ENCODE measurements at places on chromosomes 5 and 9. TPM values are rescaled to one million over a fixed set of nuclear protein-coding genes. Genes with fewer than 3 reads are reported as not detected.

GRCh38 chr5:7886849-7887475 lies 18.0 kb downstream of the MTRR start:
- H3K27me3 ChIP-seq, result no peaks in the 10 kb centered on the region
- no peak overlapping the region for H3K4me3 ChIP-seq
- H3K36me3 ChIP-seq, result peaks cover 14% of the 10 kb centered on the region
- no peak for DNase-seq

DNA sequence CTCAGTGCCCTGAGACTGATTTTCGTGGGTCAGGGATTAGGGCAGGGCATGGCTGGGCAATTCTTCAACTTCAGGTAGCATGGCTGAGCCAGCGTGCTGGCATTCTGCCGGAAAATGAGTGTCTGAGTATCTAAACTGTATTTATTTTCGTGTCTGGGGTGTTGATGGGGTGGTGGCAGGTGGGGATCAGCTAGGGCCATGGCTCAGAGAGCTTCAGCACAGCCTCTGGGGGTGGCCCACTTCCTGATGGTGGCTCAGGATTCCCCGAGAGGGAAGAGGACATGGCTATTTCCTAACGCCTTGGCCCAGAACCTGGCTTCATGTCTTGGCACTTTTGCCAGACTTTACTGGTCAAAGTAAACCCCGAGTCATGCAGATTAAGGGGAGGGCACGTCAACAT lies 260.5 kb downstream of the GADD45G start:
- H3K27me3 ChIP-seq, result no peaks in the 10 kb centered on the region
- H3K36me3 ChIP-seq, result no peaks in the 10 kb centered on the region
- peaks cover 11% of the 10 kb centered on the region for H3K4me1 ChIP-seq
- no peak overlapping the region for H3K27ac ChIP-seq
- H3K4me3 ChIP-seq, result no peak overlapping the region
- DNase-seq, result peak; percentile 36

DNA sequence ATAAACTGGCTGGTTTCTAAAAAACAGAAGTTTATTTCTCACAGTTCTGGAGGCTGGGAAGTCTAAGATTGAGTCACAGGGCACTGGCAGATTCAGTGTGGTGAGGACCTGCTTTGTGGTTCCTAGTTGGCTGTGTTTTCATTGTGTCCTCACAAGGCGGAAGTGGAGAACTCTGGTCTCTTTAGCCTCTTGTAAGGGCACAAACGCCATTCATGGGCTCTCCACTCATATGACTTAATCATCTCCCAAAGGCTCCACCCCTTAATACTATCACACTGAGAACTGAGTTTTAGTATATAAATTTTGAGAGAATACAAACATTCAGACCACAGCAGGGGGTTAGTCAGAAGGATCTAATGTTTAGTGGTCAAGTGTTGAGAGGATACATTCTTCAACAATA lies 208.2 kb downstream of the SEC61B start:
- H3K4me1 ChIP-seq, result no peaks in the 10 kb centered on the region
- H3K27ac ChIP-seq, result no peak overlapping the region
- no peaks in the 10 kb centered on the region for H3K27me3 ChIP-seq
- no peaks in the 10 kb centered on the region for H3K36me3 ChIP-seq
- DNase-seq, result no peak

- H3K4me3 ChIP-seq, result no peak overlapping the region
- DNase-seq, result no peak
- no peak overlapping the region for H3K27ac ChIP-seq
- no peaks in the 10 kb centered on the region for H3K36me3 ChIP-seq
- no peaks in the 10 kb centered on the region for H3K4me1 ChIP-seq
Observed at GRCh38 chr5:72226950-72227349, 93.1 kb downstream of the MRPS27 start.

ARID3C gene
- total RNA-seq, result not detected

DNA sequence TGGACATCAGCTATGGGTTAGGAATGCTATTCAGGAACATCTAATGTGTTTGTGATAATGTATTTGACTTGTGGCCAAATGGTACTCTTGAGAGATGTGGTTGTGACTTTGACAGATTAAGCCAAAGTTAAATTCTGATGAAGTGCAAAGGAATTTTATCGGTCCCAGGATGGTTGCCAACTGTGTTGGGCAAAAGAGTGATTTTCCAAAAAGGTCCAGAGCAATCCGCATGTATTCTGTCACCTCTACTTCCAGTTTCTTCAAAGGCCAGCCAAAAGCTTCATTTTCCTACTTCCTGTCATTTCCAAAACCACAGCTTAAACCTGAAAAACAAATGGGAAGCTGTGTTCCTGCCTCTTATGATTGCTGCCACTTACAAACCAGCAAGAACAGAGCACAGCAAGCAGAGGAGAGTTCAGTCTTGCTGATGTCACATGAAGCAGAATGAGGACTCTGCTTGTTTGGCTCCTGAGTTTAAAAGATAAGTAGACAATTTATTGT lies 59.8 kb downstream of the MARCHF3 start:
- no peaks in the 10 kb centered on the region for H3K36me3 ChIP-seq
- H3K27ac ChIP-seq, result no peak overlapping the region
- no peaks in the 10 kb centered on the region for H3K4me1 ChIP-seq
- no peak for DNase-seq

GRCh38 chr5:67156976-67157583 lies 39.5 kb downstream of the CD180 start:
- no peak for DNase-seq
- no peaks in the 10 kb centered on the region for H3K4me1 ChIP-seq
- no peaks in the 10 kb centered on the region for H3K27me3 ChIP-seq

- H3K36me3 ChIP-seq, result no peaks in the 10 kb centered on the region
- DNase-seq, result no peak
- H3K27me3 ChIP-seq, result no peaks in the 10 kb centered on the region
- H3K4me3 ChIP-seq, result no peak overlapping the region
- H3K4me1 ChIP-seq, result peaks cover 19% of the 10 kb centered on the region
Observed at GRCh38 chr5:91159647-91160046, 223.5 kb downstream of the ARRDC3 start.

GRCh38 chr9:134870301-134870694 lies 10.3 kb upstream of the FCN2 start:
- H3K4me3 ChIP-seq, result no peak overlapping the region
- H3K27ac ChIP-seq, result no peak overlapping the region
- H3K36me3 ChIP-seq, result no peaks in the 10 kb centered on the region
- no peaks in the 10 kb centered on the region for H3K4me1 ChIP-seq
- DNase-seq, result no peak
- peaks cover 18% of the 10 kb centered on the region for H3K27me3 ChIP-seq

DNA sequence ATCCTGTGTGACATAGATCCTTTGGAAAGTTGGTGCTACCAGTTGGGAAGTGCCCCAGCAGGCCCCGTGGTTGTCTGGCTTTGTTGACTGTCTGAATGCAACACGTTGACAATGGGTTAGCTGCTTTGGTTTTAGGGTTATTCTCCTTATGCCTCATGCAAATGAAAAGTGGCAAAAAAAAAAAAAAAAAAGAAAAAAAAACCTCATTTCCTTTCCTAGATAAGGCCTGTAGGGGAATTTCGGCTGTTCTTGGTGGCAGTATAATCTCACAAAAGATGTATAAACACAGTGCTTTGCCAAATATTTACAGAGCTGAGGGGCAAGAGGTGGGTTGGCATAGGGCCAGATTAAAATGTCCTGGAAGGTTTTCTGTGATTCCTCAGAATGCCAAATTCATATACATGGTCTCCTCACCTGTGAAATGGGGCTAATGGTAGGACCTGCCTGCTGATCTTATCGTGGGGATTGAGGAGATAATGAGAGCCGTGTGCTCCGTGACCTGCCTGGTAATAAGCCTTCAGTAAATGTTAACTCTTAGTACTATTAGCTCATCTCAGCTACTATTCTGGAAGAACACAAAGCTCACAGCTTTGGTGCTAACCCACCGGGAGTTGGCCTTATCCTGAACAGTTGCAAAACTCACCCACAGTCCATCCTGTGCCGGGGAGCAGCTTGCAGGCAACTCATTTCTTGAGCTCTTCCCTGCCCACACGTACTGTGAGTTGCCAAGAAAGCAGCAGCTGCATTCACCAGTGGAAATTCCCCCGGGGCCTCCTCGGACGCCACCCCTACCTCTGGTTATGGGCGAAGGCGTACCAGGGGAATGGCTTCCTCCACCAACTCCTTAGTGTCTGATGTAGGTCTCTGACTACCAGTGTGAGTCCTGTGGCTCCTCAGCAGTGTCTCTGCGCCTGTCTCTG lies 220.3 kb downstream of the NR3C1 start:
- no peaks in the 10 kb centered on the region for H3K36me3 ChIP-seq
- H3K4me1 ChIP-seq, result peaks cover 9% of the 10 kb centered on the region
- no peak for DNase-seq
- no peak overlapping the region for H3K4me3 ChIP-seq

GRCh38 chr9:112548836-112549595 lies 62.4 kb downstream of the KIAA1958 start:
- no peaks in the 10 kb centered on the region for H3K27me3 ChIP-seq
- H3K4me1 ChIP-seq, result peaks cover 6% of the 10 kb centered on the region
- H3K27ac ChIP-seq, result no peak overlapping the region
- H3K36me3 ChIP-seq, result no peaks in the 10 kb centered on the region
- H3K4me3 ChIP-seq, result no peak overlapping the region

DNA sequence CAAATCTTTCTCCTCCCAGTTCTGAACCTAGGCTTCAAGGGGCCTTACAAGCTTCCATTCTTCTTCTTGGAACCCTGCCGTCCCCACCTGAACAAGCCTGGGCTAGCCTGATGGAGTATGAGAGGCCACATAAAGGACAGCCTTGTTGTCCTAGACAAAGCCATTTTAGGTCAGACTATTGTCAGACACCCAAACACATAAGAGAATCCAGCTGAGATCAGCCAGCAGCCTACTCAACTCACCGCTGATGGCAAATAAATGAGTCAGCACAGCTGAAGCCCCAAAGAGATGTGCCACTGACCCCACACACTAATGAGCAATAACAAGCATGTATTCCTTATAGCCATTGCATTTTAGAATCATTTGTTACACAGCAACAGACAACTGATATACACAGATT lies 33.8 kb downstream of the SVEP1 start:
- H3K27me3 ChIP-seq, result no peaks in the 10 kb centered on the region
- no peak overlapping the region for H3K4me3 ChIP-seq
- peak overlapping the region; percentile 37 for H3K27ac ChIP-seq
- no peak for DNase-seq

ANKRD31 gene
- 0.28 TPM for total RNA-seq

DNA sequence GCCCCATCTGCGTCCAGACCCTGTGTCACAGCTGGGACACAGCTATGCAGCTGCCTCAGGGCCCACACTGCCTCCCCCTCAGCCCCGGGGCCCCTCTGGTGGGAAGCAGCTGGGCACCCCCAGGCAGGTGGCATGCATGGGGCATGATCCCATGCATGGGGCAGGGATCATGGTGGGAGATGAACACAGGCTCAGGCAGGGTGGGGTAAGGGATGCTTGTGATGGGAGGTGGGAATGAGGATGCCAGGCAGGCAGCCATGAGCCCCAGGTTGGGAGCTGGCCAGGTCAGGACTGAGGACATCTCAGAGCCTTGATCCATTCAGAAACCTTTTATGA lies 19.7 kb downstream of the EEIG1 start:
- peaks cover 67% of the 10 kb centered on the region for H3K4me1 ChIP-seq
- H3K27me3 ChIP-seq, result no peaks in the 10 kb centered on the region
- H3K27ac ChIP-seq, result peak overlapping the region; percentile 94
- no peak for DNase-seq

GRCh38 chr5:177361418-177362291 lies 3.9 kb downstream of the RGS14 start:
- H3K4me3 ChIP-seq, result no peak overlapping the region
- H3K36me3 ChIP-seq, result no peaks in the 10 kb centered on the region
- H3K27me3 ChIP-seq, result no peaks in the 10 kb centered on the region
- H3K4me1 ChIP-seq, result peaks cover 32% of the 10 kb centered on the region
- no peak overlapping the region for H3K27ac ChIP-seq

ZDHHC21 gene
- 14.1 TPM for total RNA-seq

CDH9 gene
- not detected for total RNA-seq

ALDH7A1 gene
- 22.2 TPM for total RNA-seq

- no peaks in the 10 kb centered on the region for H3K4me1 ChIP-seq
- no peak overlapping the region for H3K4me3 ChIP-seq
- DNase-seq, result no peak
- H3K27ac ChIP-seq, result no peak overlapping the region
- peaks cover 7% of the 10 kb centered on the region for H3K36me3 ChIP-seq
- H3K27me3 ChIP-seq, result no peaks in the 10 kb centered on the region
Observed at GRCh38 chr9:69719367-69719766, 40.4 kb downstream of the PTAR1 start.

DNA sequence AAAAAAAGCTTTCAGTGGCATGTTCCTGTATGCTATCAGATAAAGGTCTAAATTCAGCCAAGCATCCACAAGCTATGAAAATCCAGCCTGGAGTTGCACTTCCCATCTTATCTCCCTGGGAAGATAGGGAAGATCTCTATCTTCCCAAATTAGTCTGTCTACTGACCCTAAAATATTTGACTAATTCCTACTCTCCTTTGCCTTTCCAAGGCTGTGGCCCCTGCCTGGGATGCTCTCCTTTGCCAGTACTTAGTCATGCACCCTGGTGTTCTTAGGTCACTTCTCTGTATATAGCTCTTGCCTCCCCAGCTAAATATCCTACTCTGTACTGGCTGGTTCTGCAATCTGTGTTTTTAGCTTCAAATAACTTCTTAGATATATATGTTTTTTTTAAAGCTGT lies 44.0 kb upstream of the PLPP1 start:
- no peaks in the 10 kb centered on the region for H3K27me3 ChIP-seq
- no peak overlapping the region for H3K4me3 ChIP-seq
- H3K4me1 ChIP-seq, result peaks cover 30% of the 10 kb centered on the region
- H3K27ac ChIP-seq, result peak overlapping the region; percentile 68
- no peaks in the 10 kb centered on the region for H3K36me3 ChIP-seq

PRXL2C gene
- 15.3 TPM for total RNA-seq

C7 gene
- 799 TPM for total RNA-seq

SLC36A2 gene
- not detected for total RNA-seq

DNA sequence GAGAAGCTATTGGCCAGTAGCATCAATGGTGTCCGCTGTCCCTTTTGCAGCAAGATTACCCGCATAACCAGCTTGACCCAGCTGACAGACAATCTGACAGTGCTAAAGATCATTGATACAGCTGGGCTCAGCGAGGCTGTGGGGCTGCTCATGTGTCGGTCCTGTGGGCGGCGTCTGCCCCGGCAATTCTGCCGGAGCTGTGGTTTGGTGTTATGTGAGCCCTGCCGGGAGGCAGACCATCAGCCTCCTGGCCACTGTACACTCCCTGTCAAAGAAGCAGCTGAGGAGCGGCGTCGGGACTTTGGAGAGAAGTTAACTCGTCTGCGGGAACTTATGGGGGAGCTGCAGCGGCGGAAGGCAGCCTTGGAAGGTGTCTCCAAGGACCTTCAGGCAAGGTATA lies 10.8 kb downstream of the TRIM32 start:
- H3K27ac ChIP-seq, result no peak overlapping the region
- H3K36me3 ChIP-seq, result peaks cover 17% of the 10 kb centered on the region

LCNL1 gene
- total RNA-seq, result 0.14 TPM

GRCh38 chr5:37940931-37941623 lies 101.2 kb upstream of the GDNF start:
- no peak overlapping the region for H3K27ac ChIP-seq
- no peaks in the 10 kb centered on the region for H3K4me1 ChIP-seq
- no peaks in the 10 kb centered on the region for H3K27me3 ChIP-seq
- H3K36me3 ChIP-seq, result no peaks in the 10 kb centered on the region

Measured in sigmoid colon (tissue), 7 donors.